Neural cell (in vitro differentiated cells): ENCODE measurements at places on chromosomes 1 and 21. TPM values are rescaled to one million over a fixed set of nuclear protein-coding genes. Genes with fewer than 3 reads are reported as not detected.

Gene MYBPH
- not detected in 2 replicates for polyA plus RNA-seq

Gene ZNF648
- not detected in 2 replicates for polyA plus RNA-seq

Gene NBPF14
- polyA plus RNA-seq: 1.4 and 1.6 TPM in 2 replicates

Gene CD160
- 1.5 TPM in 1 of 2 replicates, not detected in the other for polyA plus RNA-seq

Gene LRRC71
- polyA plus RNA-seq: not detected in 2 replicates

Gene SYT11
- polyA plus RNA-seq: 122 and 127 TPM in 2 replicates

Gene ACTL8
- not detected in 2 replicates for polyA plus RNA-seq

Gene LRRC53
- not detected in 2 replicates for polyA plus RNA-seq

Gene SLC16A4
- polyA plus RNA-seq: 0.50 and 1.2 TPM in 2 replicates

Gene SMIM1
- not detected in 2 replicates for polyA plus RNA-seq

Gene LAMB3
- 4.6 and 5.8 TPM in 2 replicates for polyA plus RNA-seq

Gene SEMA4A
- 17.1 and 38.4 TPM in 2 replicates for polyA plus RNA-seq

Gene IL19
- not detected in 2 replicates for polyA plus RNA-seq

Gene CTSS
- polyA plus RNA-seq: 0.30 and 3.2 TPM in 2 replicates

Gene ADAMTSL4
- 0.56 TPM in 1 of 2 replicates, not detected in the other for polyA plus RNA-seq

Gene NVL
- 77.3 and 84.2 TPM in 2 replicates for polyA plus RNA-seq

Gene FAM163A
- 0.14 and 0.21 TPM in 2 replicates for polyA plus RNA-seq

Gene TRNP1
- 11.0 and 17.2 TPM in 2 replicates for polyA plus RNA-seq

Gene OPTC
- not detected in 2 replicates for polyA plus RNA-seq

Gene TTC39A
- 1.1 and 1.2 TPM in 2 replicates for polyA plus RNA-seq

Gene HEYL
- not detected in 2 replicates for polyA plus RNA-seq

Gene HSPB7
- polyA plus RNA-seq: 0.10 TPM in 1 of 2 replicates, not detected in the other

Gene KRTAP10-7
- polyA plus RNA-seq: not detected in 2 replicates

Gene C1QC
- not detected in 2 replicates for polyA plus RNA-seq

Gene GJB3
- not detected in 2 replicates for polyA plus RNA-seq

Gene DNAI4
- polyA plus RNA-seq: 4.5 and 8.4 TPM in 2 replicates

Gene ZNF691
- 14.9 and 16.2 TPM in 2 replicates for polyA plus RNA-seq

Gene FLG
- not detected in 2 replicates for polyA plus RNA-seq

Gene LGR6
- not detected in 2 replicates for polyA plus RNA-seq
